ENCODE measurements at places on chromosomes 16 and 17.

DNA sequence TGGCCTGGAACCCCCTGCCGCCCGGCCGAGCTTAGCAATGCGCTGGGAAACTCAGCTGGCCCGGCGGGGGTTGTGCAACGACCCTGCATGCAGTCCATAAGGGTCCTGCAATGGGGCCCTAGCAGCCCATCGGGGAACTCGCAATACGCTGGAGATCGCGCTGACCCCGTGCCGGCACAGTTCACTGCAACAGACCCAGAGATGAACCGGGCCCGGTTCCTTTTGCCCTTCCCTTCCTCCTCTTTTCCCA lies 375 bp downstream of the SLC25A11 start:
- no peak for DNase-seq

GRCh38 chr16:85537795-85538401 lies 75.2 kb upstream of the GSE1 start:
- no peak for DNase-seq

DNA sequence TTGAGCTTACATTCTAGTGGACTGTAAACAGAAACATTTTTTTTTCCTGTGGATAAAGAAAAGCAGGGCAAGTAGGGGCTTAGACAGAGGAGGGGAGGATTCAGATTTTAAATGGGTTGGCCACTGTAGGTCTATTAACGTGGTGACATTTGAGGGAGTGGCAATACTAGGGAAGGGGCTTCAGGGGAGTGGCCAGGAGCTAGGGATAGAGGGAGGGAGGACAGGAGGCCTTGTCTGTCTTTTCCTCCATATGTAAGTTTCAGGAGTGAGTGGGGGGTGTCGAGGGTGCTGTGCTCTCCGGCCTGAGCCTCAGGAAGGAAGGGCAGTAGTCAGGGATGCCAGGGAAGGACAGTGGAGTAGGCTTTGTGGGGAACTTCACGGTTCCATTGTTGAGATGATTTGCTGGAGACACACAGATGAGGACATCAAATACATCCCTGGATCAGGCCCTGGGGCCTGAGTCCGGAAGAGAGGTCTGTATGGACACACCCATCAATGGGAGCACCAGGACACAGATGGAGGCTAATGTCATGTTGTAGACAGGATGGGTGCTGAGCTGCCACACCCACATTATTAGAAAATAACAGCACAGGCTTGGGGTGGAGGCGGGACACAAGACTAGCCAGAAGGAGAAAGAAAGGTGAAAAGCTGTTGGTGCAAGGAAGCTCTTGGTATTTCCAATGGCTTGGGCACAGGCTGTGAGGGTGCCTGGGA lies 6.5 kb upstream of the HBM start:
- no peak for DNase-seq

GRCh38 chr16:62701426-62701825 lies 665.2 kb upstream of the CDH8 start:
- no peak for DNase-seq

DNA sequence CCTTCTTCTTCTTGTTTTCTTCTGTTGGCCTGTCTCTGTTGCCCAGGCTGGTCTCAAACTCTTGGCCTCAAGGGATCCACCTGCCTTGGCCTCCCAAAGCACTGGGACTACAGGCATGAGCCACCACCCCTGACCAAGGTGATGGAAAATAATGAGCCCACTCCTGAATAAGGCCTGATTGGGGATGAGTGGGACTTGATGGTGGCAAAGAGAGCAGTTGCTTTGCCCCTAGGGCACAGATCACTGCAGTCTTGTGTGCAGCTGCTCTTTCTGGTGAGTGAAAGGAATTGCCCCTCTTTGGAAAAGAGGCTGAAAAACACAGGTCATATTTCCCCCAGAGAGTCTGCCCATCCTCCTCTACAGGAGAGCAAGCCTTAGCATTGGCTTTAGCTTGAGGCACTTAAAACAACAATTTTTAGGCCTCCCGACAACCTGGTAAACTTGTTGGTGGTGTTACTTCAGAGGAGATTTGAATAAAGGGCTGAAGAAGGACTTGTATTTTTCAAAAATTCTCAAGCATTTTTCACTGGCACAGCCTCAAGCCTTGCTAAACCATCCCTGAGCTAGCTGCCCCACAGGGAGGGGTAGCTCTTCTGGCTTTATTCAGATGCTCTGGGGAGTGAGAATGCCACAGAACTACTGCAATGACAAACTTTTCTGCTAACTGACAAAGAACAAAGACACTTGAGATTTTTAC lies 6.1 kb upstream of the PDP2 start:
- DNase-seq, result no peak

DNA sequence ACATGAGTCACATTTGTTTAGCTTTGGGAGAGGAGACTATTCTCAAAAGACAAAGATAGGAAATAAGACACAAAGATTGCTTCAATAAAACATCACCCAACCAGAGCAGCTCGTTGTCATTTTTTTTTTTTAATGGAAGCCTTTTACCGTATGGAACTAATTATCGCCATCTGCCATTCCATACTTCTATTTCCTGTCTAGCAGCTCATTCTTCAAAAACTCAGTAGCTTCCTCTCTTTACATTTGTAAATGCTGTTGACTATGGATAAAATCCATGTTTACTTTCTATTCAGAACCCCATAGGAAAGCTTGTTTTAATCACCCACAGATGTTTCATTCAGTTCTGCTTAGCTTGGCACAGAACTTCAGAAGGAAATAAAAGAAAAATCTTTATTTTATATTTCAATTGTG lies 110.0 kb upstream of the PSMD7 start:
- no peak for DNase-seq

- DNase-seq, result no peak
Observed at GRCh38 chr17:61574542-61575351, 16.3 kb downstream of the NACA2 start.

- no peak for DNase-seq
Observed at GRCh38 chr16:54447576-54448440, 161.2 kb upstream of the IRX3 start.

- DNase-seq, result peak; percentile 41
Observed at GRCh38 chr16:24758373-24758772, 28.9 kb downstream of the TNRC6A start.

DNA sequence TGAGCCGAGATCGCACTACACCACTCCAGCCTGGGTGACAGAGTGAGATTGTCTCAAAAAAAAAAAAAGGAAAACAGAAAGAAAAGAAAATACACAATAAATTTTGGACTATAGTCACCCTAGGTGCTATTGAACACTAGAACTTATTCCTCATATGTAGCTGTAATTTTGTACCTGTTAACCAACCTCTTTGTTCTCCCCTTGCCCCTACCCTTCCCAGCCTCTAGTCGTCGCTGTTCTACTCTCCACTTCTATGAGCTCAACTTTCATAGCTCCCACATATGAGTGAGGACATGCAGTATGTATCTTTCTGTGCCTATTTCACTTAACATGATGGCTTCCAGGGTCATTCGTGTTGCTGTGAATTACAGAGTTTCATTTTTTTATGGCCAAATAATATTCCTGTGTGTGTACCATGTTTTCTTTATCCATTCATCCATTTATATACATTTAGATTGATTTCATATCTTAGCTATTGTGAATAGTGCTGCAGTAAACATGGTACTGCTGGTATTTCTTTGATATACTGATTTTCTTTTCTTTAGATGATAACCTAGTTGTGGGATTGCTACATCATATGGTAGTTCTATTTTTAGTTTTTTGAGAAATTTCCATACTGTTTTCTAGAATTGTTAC lies 28.3 kb downstream of the VPS35L start:
- DNase-seq, result no peak

DNA sequence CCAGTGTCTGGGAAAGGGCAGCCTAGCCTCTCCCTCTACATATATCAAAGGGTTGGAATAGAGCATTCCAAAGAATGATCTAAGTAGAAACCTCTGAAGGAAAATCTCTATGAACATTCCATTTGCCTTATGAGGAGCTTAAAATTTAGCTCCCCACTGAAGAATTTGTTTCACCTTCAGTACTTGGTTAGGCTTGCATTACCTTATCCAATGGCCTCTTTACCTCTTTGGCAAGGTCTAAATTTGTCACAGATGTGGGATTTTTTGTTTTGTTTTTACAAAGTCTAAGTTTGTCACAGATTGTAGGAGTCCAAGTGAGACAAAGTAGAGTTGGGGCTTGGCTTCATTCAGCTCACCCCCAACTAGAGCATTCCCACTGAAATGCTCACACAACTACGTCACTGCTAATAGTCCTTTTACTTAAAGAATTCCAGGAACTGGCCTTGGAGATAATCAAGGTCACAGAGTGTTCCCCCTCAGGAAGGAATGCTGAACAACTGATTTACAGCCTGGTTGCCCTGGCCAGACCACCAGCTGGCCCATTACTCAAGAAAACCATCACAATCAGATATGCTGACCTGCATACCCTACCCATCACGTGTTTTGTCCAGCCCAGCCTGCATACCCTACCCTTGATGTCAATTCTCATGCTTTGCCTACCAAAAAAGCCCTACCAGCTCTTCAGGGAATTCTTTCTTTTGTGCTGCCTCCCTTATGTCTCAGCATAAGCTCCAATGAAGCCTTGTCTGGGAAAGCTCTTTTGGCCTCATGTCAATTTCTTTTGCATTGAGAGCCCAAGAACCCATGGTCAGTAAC lies 26.5 kb upstream of the PPM1D start:
- DNase-seq, result no peak

GRCh38 chr16:54934481-54935265 lies 4.0 kb downstream of the IRX5 start:
- no peak for DNase-seq

- peak; percentile 36 for DNase-seq
Observed at GRCh38 chr17:29115961-29116803, 64.0 kb downstream of the MYO18A start.
